SJCRH30 (cell line): ENCODE measurements at places on chromosomes 12 and 14. TPM values are rescaled to one million over a fixed set of nuclear protein-coding genes. Genes with fewer than 3 reads are reported as not detected.
A peak's percentile ranks its signal among the peaks of the same experiment; 100 is the strongest.

- DNase-seq = peak; percentile 55
These were observed 199.5 kb upstream of the CAND1 start for GRCh38 chr12:67069451-67070306.

DNA sequence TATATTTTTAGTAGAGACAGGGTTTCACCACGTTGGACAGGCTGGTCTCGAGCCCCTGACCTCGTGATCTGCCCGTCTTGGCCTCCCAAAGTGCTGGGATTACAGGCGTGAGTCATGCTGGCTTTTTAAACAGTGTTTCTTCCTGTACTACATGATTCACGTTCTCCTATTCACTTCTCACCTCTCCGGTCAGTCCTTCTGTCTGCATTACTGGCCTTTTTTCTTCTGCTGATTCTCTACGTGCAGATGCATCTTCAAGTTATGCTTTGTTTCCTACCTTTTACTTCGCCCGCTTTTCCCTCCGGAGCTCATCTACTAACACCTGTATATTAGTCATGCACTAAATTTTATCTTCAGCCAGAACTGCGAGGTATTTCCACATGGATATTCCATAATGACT is 296.2 kb upstream of the FLRT2 start:
- no peak for DNase-seq

DNA sequence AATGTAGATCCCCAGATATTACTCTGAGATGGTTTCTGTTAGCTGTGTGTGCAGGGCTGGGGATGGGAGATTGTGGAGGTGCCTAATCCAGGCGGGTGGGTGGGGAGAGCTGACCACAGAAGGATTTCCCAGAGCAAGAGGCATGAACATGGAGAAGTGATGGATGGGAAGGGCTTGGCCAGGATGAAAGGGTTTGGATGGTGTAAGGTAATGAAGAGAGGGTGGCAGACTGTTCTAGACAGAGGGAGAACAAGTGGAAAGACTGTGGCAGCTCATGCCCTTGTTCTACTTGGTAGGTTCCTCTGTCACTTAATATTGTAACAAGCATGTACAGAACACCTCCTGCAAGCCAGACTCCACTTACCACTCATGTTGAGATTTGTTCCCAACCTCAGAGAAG is 187.8 kb downstream of the NPAS3 start:
- DNase-seq = no peak

Gene DNM1L
- total RNA-seq = 71.8 and 79.4 TPM in 2 replicates
